H1 (cell line): ENCODE measurements at places on chromosomes 3 and 15. TPM values are rescaled to one million over a fixed set of nuclear protein-coding genes. Genes with fewer than 3 reads are reported as not detected.

TMIE gene
- total RNA-seq, result 0.67 and 0.90 TPM in 2 replicates

CACNA2D3 gene
- total RNA-seq, result 1.8 and 2.2 TPM in 2 replicates

- no peak for DNase-seq
Observed at GRCh38 chr3:128910006-128910405, 30.6 kb downstream of the ACAD9 start.

DNA sequence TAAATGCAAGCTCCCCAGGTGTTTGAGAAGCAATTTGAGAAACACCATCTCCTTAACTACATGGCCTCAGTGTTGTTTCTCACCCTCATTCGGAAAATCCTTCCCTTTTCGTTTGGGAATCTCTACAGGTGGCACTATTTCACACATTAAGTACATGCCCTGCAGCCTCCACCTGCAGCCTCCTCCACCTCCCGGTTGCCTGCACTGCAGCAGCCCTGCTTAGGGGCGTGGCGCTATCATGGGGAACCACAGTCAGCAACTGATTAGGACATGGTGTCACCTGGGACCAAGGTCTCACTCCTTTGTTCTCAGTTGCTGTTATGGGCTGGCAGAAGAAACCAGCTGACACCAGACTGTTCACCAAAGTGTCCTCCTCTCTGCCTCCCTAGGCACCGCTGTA, 11.7 kb upstream of the ZNF774 start:
- peak; percentile 52 for DNase-seq

DNA sequence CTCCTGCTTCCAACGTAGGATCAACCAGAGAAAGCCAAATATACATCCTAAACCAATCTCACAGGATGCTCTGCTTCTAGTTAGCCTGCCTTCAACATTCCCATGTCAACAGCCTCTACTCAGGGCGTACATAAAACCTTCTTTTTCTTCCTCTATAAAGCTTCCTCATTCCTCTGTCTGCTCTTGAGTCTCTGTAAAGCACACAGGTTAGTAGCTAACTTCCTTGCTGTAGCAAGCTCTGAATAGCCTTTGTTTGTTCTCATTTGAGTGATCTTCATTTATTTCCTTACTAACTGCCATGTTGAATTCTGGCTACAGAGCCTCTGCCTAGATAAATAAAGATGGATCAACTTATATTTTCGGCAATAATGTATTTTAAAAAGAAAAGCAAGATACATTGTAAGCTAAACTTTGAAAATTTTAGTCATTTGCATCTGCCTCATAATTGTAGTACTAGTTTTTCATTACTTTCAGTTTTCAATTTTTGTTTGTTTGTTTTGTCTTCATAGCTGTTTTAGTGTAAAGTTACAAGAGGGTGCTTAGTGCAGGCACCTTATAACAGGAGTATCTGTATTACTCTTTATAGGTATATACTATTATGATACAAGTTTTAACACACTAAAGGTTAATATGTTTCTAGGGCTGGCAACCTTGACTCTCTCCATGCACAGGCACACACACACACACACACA, 498.2 kb downstream of the PYDC2 start:
- DNase-seq, result no peak

DNA sequence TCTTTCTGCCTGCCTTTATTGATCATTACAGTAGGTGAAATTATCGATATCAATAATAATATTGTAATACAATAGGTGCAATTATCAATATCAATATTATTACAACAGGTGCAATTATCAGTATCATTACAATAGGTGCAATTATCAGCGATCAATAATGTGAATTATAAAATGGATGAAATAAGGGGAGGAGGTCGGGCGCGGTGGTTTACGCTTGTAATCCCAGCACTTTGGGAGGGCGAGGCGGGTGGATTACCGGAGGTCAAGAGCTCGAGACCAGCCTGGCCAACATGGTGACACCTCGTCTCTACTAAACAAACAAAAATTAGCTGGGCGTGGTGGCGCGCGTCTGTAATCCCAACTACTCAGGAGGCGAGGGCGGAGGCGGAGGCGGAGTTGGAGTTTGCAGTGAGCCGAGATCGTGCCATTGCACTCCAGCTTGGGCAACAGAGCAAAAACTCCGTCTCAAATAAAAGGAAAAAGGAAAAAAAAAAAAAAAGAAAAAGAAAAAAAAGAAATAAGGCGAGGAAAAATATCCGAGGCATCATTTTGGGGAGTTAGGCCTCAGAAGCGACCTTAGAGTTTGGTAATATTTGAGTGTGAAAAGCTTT, 611 bp upstream of the BNIP2 start:
- peak; percentile 7 for DNase-seq

- DNase-seq, result no peak
Observed at GRCh38 chr3:161149529-161149928, 44.4 kb upstream of the B3GALNT1 start.
